Left hindlimb (tissue), 1 donor: ENCODE measurements at places on chromosomes 7 and 10.

GRCh38 chr7:3154881-3155494 is 111.3 kb upstream of the CARD11 start:
- DNase-seq, result no peak

DNA sequence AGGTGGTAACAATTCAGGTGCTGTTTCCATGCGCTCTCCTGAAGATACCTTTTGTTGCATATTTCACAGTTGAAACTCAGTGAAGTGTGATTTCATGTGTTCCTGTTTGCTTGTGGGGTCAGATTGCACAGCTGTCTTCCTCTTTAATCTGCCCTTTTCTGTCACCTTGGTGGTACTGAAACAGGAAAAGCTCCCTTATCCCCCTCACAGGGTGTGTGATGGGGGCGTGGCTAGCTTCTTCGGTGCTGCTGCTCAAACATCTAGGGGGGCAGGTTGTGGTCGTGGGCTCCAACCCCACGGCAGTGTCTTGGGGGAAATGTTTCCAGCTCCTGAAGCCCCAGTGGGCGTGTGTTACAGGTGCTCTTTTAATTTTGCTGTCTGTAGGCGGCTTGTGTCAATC is 107.4 kb upstream of the KLF14 start:
- DNase-seq, result no peak

- no peak for DNase-seq
Measured at GRCh38 chr10:44899450-44900080, 11.6 kb upstream of the TMEM72 start.

GRCh38 chr7:151051108-151051507 is 2.8 kb downstream of the ASIC3 start:
- DNase-seq, result peak; percentile 76

DNA sequence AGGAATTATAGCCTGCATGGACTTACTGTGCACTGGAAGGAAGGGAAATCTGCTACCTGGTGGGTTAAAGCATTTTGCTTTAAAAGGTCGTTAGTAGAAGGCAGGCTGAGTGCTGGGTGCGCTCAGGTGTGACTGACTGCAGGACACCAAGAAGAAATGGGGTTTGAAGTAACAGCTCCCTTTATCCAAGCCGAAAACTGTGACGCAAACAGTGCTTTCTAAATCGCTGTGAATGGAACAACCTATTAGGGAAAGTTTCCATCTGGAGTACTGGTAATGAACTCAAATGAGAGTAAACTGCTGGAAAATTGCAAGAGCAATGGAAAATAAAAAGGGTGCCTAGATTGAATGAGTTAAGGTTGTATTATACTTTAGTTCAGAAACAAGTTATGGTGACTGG is 95.3 kb downstream of the CNNM2 start:
- DNase-seq, result no peak

- DNase-seq, result no peak
Measured at GRCh38 chr7:36863901-36864701, 139.8 kb upstream of the AOAH start.

DNA sequence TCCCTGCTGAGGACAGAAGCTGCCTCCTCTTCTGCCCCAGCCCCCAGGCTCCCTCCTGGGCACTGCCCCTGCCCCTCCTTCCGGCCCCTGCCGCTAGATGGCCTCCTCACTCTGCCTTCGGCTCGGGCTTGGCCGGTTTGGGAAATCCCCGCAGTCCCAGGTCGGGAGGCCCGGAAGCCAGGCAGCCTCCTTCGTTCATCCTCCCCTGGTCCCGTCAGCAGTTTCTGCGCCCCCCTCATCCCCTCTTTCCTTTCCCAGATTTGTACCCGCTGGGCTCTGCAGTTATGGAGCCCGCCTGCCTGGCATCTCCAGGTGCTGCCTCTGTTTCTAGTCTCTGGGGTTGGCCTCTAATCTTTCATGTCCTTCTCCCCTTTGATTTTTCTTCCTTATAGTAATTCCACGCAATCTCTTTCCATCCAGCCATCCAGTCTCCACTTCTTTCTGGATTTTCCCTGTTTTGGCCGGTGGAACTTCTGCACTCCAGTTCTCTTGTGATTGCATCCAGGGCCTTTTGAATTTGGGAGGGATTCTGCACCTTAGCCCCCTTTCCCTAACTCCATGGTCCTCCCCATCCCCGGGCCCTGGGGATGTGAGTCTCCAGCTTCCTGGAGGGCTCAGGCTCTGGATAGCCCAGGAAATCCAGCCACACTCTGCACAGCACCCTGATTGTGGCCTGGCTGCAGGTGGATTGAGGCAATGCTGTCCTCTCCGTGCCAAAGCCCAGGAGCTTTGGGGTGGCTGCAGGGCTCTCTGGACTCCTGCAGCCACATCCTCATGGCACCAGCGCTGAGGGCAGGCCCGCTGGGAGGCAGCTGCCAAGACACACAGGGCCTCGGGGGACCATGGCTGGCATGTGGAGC is 3.3 kb upstream of the SHH start:
- peak; percentile 31 for DNase-seq

GRCh38 chr7:155774947-155775346 is 37.3 kb downstream of the SHH start:
- no peak for DNase-seq

DNA sequence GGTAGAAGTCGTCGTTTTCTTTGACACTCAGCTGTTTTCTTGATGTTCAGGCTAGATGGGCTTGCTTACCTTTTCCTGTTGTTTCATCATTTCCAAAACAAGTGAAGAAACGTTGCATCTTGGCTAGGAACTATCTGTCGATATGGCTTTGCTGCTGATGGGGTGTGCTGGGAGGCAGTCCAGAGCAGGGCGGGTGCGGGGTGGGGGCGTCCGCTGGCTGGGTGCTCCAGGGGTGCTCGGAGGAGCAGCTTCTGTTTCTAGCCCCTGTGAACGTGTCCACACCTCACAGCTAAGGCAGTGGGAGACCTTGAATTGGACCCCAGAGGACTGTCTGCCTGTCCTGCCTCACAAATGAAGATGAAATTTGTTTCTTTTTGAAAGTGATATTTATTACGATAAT is 7.6 kb upstream of the SUN1 start:
- no peak for DNase-seq

GRCh38 chr10:30973737-30974136 is 57.9 kb downstream of the ZNF438 start:
- no peak for DNase-seq

GRCh38 chr10:43235070-43235900 is 31.6 kb downstream of the RASGEF1A start:
- peak; percentile 11 for DNase-seq

GRCh38 chr10:93854975-93855374 is 38.8 kb upstream of the SLC35G1 start:
- DNase-seq, result no peak

- DNase-seq, result no peak
Measured at GRCh38 chr7:40243076-40243475, 108.3 kb downstream of the SUGCT start.

DNA sequence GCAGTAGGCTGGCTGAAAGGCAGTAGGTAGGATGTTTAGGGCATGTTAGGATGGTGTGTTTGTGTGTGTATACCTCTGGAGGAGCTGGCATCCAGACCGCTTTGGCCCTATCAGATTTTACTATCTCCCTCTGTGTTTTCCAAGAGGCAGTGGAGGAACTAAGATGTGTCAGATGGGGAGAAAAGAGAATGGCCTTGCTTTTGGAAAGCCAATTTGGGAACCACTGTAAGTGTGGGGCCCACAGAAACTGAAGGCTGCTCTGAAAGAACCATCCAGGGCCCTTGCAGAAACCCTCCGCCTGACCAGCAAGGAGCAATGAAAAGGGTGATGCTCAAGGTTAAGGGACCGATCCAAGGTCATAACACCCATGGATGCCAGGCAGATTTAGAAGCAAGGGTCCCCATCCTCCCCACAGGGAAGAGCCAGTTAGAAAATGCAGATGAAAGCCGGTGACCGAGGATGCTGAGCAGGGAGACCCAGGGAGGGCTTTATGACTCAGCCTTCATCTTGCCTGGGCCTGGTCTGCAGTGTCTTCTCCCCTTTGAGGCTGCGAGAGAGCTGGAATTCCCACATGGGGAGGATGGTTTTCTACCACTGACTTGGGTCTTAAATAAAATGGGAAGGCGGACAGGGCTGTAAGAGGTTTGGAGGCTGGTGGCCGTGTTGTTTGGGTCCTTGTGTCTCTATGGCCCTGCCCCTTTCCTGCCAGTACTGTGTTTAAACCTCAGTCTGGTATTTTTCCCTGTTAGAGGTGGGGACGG is 275.8 kb downstream of the LRMDA start:
- no peak for DNase-seq

- no peak for DNase-seq
Measured at GRCh38 chr7:65798111-65799075, 74.5 kb upstream of the VKORC1L1 start.

DNA sequence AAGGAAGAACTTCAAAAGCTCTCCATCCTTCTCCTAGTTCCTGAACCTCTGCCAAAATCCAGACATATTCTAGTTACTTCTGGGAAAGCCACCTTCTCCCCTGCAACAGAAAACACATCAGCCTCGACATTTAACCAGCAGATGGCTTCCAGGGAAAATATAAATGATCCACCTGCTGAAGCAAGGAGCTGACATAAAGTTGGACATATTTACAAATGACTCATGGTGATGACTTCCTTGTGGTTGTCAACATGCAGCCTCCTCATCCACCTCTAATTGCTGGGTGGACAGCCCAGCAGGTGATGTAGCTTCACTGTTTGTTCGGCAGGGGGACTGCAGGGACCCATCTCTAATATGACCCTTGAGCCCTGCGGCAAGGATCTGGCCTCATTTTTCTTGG is 266.0 kb downstream of the C7orf25 start:
- no peak for DNase-seq

GRCh38 chr7:70390251-70390650 is 741.7 kb upstream of the GALNT17 start:
- DNase-seq, result no peak

GRCh38 chr7:12687718-12688171 is 312 bp downstream of the ARL4A start:
- DNase-seq, result no peak

GRCh38 chr10:130834170-130834569 is 477.4 kb downstream of the TCERG1L start:
- DNase-seq, result no peak

GRCh38 chr7:138077809-138078208 is 1.6 kb downstream of the AKR1D1 start:
- DNase-seq, result no peak

GRCh38 chr10:47225928-47226645 is 73.9 kb upstream of the GDF10 start:
- no peak for DNase-seq

GRCh38 chr10:12833451-12833850 is 168.1 kb downstream of the CCDC3 start:
- no peak for DNase-seq

GRCh38 chr10:44357023-44357540 is 27.8 kb downstream of the CXCL12 start:
- no peak for DNase-seq

DNA sequence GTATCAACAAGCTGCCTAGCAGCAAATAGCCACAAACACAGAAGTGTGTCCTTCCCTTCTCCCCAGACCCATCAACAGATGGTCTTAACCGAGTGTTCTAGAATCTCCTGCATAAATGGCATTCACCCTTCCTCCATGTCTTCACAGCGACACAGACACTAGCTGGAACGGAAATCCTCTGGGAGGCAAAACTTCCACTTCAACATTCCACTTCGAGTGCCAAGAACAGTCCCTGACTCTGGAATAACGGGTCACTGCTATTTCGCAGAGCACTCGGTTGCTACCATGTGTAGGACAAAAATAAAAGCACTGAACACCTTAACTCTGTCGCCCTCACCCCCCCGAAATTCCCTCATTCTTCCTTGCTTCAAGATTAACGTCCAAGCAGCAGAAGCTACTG is 65.1 kb downstream of the SFMBT2 start:
- no peak for DNase-seq
